Thoracic aorta (tissue), 2 donors: ENCODE measurements at places on chromosomes 2 and 18.

DNA sequence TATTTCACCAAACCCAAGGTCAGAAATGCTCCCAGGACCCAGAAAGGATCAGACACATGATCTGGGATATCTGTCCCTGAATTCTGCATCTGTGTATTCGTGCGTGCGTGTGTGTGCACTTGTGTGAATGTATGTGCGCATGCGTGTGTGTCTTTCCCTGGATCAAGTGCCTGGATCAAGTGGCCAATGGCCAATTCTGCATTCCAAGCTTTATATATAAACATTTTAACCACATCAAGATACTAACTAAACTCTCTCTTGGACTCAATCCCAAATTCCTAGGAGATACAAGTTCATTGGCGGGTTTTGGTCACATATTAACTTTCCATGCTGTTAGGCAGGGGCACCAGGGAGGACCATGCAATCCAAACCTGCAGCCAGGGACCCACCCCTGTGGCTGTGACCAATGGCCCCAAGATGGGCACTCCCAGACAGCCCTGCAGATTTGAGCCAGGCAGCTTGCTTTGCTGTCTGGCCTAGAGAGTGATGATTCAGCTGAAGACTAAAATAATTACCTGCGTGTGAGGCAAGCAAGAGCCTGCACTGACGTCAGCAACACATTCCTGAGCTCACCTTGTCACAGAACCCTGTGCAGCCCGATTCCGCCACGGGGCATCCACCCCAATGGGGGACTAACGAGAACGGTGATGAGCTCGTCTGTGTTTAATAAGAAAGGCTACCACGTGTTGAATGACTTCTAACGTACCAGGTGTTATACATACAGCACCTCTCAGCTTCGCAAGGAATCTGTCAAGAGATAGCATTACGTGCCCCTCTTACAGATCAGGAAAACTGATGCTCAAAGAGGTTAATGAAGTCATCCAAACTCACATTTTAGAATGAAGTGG, 45.3 kb upstream of the ROCK2 start:
- DNase-seq: no peak

DNA sequence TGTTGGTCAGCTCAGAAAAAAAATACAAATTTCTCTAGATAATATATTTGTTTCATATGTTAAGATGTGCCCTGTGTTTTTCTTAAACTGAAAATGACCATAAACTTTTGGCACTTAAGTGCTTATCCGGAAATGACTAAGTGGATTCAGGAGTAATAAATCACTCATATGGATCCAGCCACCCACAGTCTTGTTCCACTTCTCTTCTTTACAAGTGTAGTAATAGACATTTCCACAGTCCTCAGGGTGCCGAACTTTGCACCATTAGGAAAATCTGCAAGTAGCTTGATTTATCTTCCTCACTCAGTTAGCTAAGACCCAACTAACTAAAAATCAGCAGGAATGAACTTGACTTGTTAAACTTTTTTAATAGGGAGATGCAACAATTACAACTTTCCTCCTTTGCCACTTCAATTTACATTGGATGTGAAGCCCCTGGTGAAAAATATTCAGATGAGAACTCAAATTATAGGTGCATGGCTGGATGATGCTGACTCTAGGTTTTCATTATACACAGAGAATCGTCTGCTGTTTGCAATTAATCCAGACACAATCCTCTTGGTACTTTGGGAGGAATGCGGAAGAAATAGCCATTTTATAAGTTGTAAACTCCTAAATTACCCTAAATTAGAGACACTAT, 322.5 kb downstream of the ARHGAP15 start:
- no peak for DNase-seq

DNA sequence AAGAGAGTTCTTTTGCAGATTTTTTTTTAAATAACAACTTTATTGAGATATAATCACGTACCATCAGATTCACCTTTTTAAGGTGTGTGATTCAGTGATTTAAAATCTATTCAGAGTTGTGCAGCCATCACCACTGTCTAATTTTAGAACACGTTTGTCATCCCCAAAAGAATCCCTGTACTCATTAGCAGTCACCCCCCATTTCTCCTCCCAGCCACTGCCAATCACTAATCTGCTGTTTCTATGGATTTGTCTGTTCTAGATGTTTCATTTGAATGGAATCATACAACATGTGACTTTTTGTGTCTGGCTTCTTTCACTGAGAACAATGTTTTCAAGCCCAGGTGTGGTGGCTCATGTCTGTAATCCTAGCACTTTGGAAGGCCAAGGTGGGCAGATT, 55.4 kb upstream of the RAPH1 start:
- no peak for DNase-seq

DNA sequence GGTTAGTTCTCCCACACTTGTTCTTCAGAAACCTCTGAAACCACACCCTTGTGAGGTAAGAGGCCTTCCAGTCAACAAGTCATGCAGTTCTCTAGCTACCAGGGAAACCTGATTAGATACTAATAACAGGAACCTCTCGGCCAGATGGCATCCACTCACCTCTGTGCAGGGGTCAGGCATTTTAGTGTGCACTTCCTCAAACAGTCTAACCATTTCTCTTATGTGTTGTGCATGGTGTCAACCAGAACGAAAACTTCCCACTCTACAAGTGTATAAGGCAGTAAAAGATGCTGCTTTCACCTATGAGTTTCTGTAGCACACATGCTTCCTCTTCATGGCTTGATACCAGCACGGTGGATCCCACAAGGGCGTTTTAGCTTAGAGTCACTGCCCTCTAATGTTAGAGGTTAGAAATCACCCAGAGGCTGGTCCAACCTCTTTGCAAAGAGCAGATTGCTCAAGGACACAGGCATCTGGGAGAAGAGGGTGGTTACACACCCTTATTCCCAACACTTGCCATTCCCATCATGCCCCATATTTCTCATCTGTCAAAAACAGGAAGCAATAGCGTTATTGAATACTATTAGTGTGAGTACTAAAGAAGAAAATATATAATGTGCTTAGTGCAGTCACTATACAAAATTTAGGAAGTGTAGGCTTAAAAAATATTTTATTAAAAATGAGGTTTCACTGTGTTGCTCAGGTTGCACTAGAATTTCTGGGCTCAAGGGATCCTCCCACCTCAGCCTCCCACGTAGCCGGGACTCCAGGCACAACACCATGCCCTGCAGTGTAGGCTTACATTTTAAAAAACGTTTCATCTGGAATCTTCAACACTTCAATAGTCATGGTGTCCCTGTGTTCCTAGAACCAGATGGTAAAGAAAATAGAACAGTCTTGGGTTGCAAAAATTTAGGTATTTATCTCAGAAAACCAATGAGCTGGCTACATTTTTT, 34.5 kb upstream of the RAB31 start:
- no peak for DNase-seq

- DNase-seq: no peak
Measured at GRCh38 chr18:22344445-22344844, 73.3 kb downstream of the CTAGE1 start.

GRCh38 chr2:239236808-239237205, 164.0 kb downstream of the HDAC4 start:
- no peak for DNase-seq

GRCh38 chr2:64608867-64609226, 44.9 kb downstream of the SERTAD2 start:
- DNase-seq: no peak

DNA sequence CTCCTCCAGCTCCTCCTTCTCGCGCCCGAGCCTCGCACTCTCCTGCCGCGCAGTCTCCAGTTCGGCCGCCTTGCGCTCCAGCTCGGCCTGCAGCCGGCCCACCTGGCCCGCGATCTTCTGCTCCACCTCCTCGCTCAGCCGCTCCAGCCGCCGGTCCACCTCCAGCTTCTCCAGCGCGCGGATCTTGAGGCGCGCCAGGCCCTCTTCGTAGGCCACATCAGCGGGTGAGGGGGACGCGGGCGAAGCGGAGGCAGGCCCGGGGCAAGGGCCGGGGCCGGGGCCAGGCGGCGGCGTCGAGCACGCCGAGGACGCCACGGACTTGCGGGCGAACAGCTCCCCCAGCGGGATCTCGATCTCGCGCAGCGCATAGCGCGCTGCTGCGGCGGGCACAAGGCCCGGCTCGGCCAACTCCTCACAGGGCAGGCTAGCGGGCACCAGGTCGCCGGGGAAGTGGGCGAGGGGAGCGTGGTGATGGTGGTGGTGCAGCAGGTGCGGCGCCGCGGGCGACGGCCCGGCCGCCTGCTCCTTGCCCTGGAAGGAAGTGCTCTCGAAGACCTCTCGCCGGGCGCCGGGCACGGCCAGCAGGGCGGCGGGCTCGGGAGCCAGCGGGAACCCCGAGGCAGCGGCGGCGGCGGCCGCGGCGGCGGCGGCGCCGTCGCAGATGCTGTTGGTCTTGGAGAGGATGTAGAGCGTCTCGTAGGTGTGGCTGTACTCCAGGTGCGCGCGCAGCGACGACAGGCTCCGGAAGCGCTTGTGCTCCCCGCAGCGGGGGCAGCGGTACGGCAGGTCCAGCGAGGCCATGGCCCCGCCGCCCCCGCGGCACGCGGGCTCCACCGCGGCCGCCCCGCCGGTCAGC, 15.2 kb downstream of the FBXO41 start:
- DNase-seq: no peak

GRCh38 chr2:58268685-58269084, 27.6 kb upstream of the FANCL start:
- no peak for DNase-seq

- DNase-seq: no peak
Measured at GRCh38 chr2:99682275-99683060, 192.7 kb upstream of the REV1 start.

GRCh38 chr2:214180071-214180470, 230.8 kb upstream of the VWC2L start:
- DNase-seq: no peak

GRCh38 chr18:57149531-57149930, 2.6 kb downstream of the BOD1L2 start:
- no peak for DNase-seq

GRCh38 chr2:120223034-120223912, at the start of gene TMEM185B:
TMEM185B (minus strand) TSS chr2:120223400; CDS start chr2:120222976, 424 bp downstream.
- DNase-seq: peak; percentile 54

GRCh38 chr2:195945056-195945455, 123.6 kb downstream of the DNAH7 start:
- no peak for DNase-seq

DNA sequence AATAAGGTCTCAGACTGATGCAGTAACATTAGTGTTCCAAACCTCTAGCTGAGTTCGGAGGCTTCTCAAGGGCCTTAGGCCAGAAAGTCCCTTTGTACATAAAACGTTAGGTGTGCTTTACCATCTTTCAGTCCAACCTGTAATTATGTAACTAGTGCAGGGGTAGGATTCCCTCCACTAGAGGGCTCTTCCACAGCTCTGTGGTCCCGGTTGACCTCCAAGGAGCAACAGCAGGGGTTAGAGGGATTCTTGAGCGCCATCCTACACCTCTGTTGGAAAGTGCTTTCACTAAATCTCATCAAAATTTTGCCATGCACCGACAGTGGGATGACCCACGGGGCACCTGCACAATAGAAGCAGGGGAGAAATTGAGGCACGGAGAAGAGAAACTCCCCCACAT, 155.8 kb upstream of the LRP1B start:
- DNase-seq: no peak

GRCh38 chr2:202104286-202104870, 31.3 kb downstream of the KIAA2012 start:
- no peak for DNase-seq
